ENCODE measurements at places on chromosomes 5 and 9. TPM values are rescaled to one million over a fixed set of nuclear protein-coding genes. Genes with fewer than 3 reads are reported as not detected.
A peak's percentile ranks its signal among the peaks of the same experiment; 100 is the strongest.

- DNase-seq = no peak
Measured at GRCh38 chr9:73104342-73104741, 47.3 kb upstream of the ANXA1 start.

The VCAN gene
- 513 TPM for total RNA-seq

DNA sequence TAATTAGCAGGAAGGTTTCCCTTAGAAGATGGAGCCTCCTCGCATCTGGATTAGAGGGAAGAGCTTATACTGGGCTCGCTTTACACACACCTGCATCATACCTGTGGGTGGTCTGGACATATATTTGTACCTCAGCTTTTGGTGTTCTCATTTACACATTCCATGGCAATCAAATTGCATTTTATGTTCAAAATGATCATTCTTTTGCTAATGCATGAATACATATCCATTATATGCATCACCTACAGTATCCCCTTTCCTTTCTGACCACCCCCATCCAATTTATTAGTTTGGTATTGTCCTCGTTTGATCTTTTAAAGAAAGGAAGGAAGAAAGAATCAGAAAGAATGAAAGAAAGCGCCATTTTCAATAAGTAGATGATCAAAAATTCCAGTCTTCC, 251.5 kb downstream of the SLF1 start:
- DNase-seq = no peak

GRCh38 chr9:105241356-105242043, 3.0 kb upstream of the SLC44A1 start:
- DNase-seq = no peak

DNA sequence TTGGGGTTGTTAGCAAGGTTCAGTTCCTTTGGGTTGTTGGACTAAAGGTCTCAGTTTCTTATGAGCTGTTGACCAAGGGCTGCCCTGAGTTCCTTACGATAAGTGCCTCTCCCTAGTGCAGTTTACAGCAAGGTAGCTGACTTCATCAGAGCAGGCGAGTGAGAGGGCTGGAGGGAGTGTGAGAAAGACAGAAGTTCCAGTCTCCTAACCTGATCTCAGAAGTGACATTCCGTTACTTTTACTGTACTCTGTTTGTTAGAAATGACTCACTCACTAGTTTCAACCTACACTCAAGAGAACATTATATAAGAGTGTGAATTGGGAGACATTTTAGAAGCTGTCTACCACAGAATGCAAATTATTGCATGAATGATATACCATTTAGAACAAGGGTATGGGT, 21.2 kb upstream of the IL31RA start:
- no peak for DNase-seq

The KIF12 gene
- not detected for total RNA-seq

The SAXO1 gene
- total RNA-seq = 0.29 TPM

DNA sequence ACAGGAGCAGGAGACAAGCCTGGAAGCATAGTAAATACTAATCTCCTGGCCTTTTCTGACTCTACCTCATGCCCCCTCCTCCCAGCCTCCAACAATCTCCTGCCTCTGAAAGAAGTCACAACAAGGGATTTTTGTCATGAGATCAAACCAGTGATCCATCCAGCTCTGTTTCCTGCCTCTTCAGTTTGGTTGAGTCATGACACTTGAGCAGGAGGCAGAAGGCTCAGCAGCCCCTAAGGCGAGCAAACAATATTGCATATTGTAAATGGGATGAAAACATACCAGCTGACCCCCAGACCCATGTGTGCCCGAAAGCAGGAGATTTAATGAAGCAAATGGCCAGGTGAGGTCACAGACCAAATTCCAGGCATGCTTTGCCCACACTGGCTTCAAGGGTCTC, 272.8 kb downstream of the GAS1 start:
- DNase-seq = no peak

- no peak for DNase-seq
Measured at GRCh38 chr5:133307275-133307674, 255.5 kb downstream of the HSPA4 start.

The HAVCR2 gene
- total RNA-seq = 21.6 TPM

The TMC1 gene
- total RNA-seq = 0.62 TPM

The FOXI1 gene
- not detected for total RNA-seq

DNA sequence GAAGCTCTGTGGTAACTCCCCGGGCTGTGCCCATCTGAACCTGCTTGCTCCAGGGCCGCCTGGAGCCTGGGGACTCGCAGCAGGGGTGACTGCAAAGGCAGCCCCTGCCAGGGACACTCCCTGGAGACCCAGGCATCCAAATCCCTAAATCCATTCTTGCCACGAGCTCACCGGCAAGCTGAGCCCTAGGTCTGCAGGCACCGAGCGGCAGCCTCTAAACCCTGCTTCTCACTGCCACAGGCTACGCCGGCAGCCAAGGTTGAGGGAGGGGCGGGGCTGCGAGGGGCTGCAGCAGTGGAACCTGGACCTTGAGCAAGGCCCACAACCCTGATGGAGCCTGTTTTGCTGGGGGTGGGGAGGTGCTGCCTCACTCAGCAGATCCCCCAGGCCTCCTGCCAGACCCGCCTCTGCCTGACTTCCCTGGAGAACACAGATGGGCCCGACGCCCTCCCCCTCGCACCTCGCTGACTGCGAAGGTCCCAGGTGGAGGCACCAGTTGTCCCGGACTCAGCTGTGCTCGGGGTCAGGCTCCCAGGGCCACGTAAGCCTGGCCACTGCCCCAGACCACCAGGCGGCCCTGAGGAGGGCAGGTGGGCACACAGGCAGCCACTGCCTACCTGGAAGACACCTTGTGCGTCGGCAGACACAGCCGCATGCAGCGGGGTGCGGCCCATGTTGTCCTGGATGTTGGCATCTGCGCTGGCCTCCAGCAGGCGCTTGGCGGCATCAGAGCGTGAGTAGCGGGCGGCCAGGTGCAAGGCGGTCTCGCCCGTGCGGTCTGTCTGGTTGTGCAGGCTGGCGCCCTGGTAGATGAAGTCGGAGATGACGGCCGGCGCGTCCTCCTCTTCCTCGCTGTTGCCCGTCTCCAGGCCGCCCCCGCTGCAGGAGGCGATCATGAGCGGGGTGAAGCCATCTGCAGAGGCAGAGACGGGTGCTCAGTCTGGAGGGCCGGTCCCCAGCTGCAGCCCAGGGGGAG, 17.4 kb upstream of the SEC16A start:
- DNase-seq = no peak

DNA sequence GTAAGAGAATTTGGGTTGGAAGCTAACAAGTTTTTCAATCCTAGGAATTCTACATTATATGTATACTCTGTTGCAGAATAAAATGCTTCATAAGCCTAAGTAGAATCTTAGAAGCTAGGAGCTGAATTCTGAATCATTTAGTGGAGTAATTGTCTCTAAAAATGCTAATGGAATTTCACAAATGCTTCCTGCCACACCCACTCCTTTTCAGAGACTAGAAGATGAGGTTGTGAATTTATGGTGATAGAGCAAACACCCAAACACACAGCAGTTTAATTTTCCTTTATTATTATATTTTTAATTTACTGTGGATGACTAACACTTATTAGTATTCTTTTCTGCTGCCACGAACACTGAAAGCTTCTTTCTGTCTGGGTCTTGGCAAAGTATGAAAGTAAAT, 208.0 kb upstream of the PDE4D start:
- DNase-seq = no peak

The LAMC3 gene
- total RNA-seq = 0.32 TPM

The IRX2 gene
- total RNA-seq = 0.27 TPM

The AQP7 gene
- total RNA-seq = 2.7 TPM

- no peak for DNase-seq
Measured at GRCh38 chr5:167268337-167268736, 1023.1 kb upstream of the WWC1 start.

DNA sequence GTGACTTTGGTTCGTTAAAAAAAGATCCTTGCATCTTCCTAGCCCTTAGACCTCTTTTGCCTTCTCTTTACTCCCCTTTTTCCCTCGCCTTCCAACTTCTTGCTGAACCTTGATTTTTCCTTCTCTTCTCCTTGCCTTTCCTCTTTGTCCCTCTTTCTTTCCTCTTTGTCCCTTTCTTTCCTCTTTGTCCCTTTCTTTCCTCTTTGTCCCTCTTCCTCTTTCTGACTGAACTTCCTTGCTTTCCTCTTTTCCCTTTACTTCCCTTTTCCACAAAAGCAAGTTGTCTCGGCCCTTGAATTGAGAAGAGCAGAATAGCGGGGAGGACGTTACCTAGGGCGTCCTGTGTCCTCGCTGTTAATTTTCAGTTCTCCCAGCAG, 1.4 kb upstream of the MLLT3 start:
- DNase-seq = no peak

- no peak for DNase-seq
Measured at GRCh38 chr9:127489471-127490115, 38.3 kb downstream of the LRSAM1 start.

DNA sequence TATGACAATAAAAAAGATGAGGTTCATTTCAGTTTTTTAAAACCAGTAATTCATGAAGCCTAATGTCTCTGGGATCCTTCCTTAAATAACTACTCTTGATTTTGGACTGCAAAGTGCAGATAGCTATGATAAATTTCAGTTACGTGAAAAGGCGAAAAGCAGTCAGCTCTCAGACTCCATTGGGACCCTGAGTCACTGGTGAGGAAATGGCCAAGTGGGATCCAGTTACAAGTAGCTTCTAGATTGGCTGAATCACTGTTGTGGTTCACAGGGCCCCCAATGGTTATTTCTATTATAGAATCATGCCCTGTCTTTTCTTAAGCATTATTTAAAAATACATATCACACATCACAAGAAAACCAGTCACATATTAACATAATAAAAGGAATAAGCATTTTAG, 31.1 kb upstream of the PPP3R2 start:
- DNase-seq = no peak

The SLC27A4 gene
- total RNA-seq = 15.3 TPM

GRCh38 chr5:34653708-34654107, 2.4 kb upstream of the RAI14 start:
- DNase-seq = no peak

DNA sequence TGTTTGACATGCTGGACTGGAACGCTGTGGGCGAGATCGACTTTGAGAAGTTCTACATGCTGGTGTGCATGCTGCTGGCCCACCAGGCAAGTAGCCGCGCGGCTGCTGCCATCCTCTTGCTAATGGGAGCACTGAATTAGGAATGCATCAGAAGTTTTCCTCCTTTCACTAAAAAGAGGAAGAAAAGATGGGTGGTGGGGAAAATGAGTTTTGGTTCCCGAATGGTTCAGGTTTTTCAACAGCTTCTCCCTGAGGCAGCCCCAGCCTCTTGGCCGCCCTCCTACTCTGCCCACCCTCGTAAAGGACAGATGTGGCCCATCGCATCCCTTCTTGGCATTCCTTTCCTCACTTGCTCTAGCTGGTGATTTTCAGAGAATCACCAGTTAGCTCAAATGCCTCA, 5.5 kb downstream of the EFCAB9 start:
- no peak for DNase-seq

DNA sequence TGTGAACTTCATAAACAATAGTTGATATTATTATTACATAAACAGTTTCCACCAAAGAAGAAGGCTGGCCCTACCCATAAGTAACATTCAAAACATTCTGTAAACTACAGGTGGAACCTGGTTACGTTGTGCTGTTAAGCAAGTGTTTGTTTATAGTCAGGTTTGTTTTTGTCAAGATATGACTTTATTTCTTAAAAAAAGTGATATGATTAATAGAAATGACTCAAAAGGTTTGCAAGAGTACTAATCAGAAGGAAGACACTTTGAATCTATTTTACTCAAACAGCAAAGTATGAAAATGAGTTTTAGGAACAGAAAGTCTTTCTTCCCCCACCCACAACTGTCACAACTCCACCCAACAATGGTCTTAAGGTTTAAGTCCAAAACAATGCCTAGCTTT, 220.8 kb downstream of the PLK2 start:
- DNase-seq = no peak

The CAMK2A gene
- total RNA-seq = 0.15 TPM

The SUSD3 gene
- 3.8 TPM for total RNA-seq

The SV2C gene
- total RNA-seq = 0.33 TPM

The BASP1 gene
- total RNA-seq = 45.6 TPM

DNA sequence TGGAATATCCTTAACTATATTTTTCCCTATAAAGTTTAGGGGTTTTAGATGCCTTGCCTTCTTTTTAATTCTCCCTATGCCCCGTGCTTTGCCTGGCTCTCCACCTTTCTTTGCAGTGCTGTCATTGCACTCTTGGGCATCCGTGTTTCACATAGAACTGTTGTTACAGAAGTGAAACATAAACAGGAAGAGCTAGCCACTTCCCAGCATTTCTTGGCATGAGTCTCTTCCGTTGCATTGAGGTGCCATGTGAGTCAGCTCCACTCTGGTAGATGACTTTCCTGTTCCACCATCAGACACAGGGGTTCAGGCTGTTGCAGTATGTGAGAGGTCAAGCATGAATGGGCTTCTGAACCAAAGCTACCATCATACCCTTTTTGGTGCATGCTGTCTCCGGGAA, 73.4 kb downstream of the ANGPTL2 start:
- peak; percentile 73 for DNase-seq

GRCh38 chr5:45402804-45403455, 293.2 kb downstream of the HCN1 start:
- DNase-seq = no peak

The JADE2 gene
- total RNA-seq = 39.8 TPM

DNA sequence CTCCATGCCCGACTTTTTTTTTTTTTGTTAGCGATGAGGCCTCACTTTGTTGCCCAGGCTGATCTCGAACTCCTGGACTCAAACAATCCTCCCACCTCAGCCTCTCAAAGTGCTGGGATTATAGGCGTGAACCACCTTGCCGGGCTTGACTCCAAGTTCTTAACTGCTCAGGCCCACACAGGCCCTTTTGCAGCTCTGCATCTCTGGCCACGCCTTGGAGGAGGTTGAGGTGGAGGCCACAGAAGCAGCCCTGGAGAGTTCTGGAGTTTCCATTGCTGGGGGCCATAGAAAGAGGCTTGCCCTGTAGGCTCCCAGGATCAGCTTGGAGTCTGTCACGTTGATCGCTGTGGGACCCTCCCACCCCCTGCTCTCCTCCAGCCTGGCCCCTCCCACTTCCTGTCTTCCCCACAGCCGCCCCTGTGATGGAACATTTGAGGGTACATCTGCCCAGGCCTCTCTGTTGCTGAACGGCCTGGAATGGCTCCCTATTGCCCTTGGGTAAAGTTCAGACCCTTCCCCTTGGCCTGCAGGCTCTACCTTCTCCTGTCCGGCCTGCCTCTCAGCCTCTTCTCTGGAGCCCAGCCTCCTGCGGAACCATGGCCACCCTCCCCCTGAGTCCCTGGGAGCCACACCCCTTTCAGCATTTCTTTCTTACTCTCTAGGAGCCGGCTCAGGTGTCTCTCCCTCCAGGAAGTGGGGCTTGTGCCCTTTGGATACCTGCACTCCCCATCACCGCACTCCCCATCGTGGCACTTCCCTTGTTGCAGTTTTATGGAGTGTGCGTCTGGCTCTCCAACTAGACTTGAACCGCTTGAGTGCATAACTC, 30.4 kb upstream of the IER5L start:
- no peak for DNase-seq

The CREB3 gene
- total RNA-seq = 51.3 TPM

The PCDHB7 gene
- 6.7 TPM for total RNA-seq

DNA sequence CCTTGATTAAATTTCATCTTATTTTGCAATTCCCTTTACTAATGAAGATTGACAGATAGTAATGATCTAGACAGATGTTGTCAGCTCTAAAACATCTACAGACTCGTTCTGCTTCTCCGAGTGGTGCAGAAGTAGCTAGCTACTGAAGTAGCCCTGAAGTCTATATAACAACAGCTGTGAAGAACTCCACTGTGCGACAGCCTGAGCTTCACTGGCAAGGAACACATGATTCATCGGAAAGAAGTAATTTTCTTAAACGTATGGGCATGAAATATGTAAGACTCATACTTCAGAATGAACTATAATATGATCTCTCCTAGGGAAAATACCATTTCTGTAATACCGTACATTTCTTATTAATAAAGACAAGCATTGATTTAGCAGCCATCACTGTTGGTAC, 96.2 kb downstream of the TRPM3 start:
- no peak for DNase-seq

The IL4 gene
- total RNA-seq = not detected

- DNase-seq = no peak
Measured at GRCh38 chr5:176673651-176674583, 26.6 kb downstream of the TSPAN17 start.

The UBAP2 gene
- 24.1 TPM for total RNA-seq
